ENCODE measurements at places on chromosomes 12 and 14.

- DNase-seq: peak; percentile 80
Observed at GRCh38 chr12:12546314-12546772, 16.3 kb downstream of the DUSP16 start.

- DNase-seq: no peak
Observed at GRCh38 chr14:88727057-88727456, 65.7 kb downstream of the EML5 start.

GRCh38 chr12:95942524-95943329 is at the start of gene CCDC38:
Gene CCDC38 (minus strand): TSS chr12:95942614. CDS start chr12:95936509, 6,105 bp downstream.
- DNase-seq: peak; percentile 59

DNA sequence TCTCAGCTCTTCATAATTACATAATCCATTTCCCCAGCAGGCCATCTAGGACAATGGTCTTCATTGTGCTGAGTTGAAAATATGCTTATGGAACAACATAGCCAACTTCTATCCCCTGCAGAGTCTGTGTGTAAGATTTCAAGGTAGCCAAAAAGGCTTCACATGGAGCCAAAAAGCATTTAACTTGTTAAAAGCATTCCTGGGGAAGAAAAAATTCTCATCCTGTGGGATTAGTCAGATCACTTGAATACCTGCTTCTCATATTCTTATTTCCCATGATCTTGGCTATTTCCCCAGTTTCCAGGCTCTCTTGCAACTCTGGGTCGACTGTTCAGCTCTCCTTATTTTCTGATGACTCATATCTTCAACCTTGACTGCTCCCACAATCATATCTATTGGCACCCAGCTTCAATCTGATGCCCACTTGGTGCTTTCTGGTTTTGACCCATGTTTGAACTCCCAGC is 178.9 kb downstream of the KLHL28 start:
- peak; percentile 28 for DNase-seq

- DNase-seq: peak; percentile 97
Observed at GRCh38 chr14:31937730-31938346, 139.3 kb upstream of the ARHGAP5 start.

DNA sequence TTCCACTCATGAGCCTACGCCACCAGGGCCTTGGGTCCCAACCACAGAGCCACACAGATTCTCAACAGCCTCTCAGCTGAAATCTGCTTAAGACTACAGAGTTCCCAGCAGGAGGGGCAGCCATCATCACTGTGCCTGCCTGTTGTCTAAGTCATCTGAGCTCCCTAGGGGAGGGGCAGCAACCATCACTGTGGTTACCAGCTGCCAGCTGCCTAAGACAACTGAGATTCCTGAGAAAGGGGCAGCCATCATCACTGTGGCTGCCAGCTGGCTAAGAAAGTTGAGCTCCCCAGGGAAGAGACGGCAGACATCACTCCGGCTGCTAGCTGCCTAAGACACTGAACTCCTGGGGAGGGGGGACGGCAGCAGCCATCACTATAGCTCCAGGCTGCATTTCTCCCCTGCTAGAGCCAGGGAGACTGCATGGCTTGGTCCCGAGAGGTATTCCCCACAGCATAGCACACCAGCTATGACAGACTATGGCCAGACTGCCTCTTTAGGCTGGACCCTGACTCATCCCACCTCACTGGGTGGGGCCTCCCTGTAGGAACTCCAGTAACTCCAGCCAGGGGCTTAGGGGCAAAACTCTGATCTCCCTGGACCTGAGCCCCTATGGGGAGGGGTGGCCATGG is 37.2 kb upstream of the C14orf132 start:
- DNase-seq: no peak

DNA sequence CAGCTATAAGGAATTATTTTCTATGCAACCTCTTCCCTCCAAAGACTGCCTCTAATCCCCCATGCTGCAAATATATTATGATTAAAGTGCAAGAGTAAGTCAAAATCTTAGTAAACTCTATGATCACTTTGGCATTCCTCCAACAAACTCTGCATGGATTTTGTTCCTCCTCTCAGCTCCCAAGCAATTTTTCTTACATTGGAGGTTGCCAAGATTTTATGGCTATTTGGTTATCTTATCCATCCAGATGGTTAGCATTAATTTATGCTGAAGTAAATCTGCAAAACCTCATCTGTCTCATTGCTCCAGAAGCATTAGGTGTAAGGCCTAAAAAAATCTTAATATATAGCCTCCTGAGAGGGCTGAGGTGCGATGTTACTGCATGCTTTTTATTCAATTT is 228.1 kb downstream of the CHST11 start:
- DNase-seq: no peak

DNA sequence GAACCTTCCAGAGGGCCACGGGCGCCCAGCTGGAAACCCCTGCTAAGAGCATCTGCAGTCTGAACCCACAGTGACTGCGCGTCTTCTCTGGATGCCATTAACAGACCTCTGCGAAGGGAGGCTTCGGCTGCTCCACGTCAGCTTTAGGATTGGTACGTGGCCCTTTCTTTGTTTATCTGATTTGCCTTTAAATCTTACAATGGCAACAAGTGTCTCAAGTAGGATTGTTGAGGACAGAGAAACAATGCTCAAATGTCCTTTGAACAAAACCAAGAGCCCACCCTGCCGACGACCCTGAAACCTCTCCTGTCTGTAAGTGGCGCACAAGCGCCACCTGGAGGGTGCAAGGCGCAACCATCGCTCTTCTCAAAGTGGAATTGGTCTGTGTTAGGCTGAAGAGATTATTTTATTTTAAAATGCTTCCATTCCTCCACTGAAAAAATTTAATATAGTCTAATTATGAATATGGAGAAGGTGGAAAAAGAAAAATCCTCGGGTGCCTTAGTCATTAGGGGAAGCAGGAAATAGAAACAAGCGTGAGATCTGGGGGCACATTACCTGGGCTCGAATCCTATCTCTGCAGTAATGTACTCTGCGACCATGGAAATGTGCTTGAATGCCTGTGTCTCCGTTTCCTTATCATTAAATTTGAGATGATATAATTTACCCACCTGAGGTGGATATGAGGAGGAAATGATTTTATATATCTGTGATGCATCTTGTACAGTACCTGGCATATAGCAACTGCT is 82.6 kb upstream of the PTPRB start:
- DNase-seq: peak; percentile 23

- no peak for DNase-seq
Observed at GRCh38 chr14:94237046-94237445, 56.0 kb downstream of the SERPINA10 start.

All from renal cortical epithelial cell (primary cell).